Activated T-cell treated with anti-CD3 and anti-CD28 coated beads for 4 hours (primary cell): ENCODE measurements at places on chromosomes 12 and 14.

DNA sequence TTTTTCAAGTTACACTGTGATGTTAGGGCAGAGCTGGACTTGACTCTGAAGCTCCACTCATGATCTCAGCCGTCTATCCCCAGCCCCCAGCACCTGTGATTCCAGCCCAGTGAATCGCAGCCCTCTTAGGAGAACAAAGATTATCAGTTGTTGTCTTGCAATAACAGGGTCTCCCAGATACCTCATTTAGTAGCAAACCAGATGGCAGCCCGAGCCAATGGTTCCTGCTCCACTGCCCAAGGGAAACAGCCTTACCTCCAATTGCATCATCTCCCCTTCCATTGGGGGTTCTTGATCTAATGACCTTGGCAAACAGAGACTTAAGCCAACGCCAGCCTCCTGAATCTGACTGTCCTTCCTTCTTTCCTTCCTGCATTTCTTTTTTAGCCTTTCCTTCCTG, 371.2 kb downstream of the BCL11B start:
- no peak for DNase-seq

DNA sequence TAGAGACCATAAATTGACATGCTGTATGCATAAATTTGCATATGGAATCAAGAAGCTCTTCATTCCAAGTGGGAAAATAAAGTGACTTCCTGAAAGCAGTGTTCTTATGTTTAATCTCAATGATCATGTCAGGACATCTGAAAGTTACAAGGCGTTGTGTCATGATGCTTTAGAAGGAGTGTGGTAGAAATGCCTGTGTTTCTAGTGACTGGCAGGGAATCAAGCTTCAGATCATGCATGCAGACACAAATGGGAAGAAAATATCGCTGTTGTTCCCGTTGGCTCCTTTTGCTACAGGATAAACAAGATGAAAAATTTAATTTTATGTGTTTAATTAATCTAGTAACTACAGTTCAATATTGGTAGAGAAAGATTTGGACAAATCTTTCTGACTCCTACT, 298.1 kb upstream of the SYT1 start:
- DNase-seq, result no peak

GRCh38 chr12:10027311-10027710, 3.2 kb upstream of the CLEC9A start:
- no peak for DNase-seq

DNA sequence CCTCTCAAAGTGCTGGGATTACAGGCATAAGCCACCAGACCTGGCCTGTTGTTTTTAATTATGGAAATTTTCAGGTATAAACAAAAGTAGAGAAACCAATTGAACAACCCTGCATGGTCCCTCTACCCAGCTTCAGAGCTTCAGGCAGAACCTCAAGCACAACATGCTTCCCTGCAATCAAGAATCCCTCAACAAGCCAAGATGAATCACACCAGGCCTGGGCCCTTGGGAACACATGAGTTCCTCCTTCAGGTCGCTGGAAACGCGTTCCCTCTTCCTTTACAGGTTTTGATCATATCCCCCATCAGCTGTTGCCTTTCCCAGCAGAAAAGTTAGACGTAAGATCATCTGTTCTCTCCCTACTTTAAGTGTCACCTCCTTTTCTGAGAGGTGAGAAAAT, 20.5 kb upstream of the CORO1C start:
- DNase-seq, result no peak

- no peak for DNase-seq
These were observed 66.1 kb upstream of the CRY1 start for GRCh38 chr12:107159384-107159900.
